Stimulated activated CD4-positive, alpha-beta T cell treated with anti-CD3 and anti-CD28 coated beads, TNF-alpha, amount 100 ng/mL, for 1 hour (primary cell): ENCODE measurements at places on chromosomes 4 and X.

- DNase-seq: no peak
Measured at GRCh38 chrX:103538728-103539127, 19.4 kb upstream of the RAB40A start.

DNA sequence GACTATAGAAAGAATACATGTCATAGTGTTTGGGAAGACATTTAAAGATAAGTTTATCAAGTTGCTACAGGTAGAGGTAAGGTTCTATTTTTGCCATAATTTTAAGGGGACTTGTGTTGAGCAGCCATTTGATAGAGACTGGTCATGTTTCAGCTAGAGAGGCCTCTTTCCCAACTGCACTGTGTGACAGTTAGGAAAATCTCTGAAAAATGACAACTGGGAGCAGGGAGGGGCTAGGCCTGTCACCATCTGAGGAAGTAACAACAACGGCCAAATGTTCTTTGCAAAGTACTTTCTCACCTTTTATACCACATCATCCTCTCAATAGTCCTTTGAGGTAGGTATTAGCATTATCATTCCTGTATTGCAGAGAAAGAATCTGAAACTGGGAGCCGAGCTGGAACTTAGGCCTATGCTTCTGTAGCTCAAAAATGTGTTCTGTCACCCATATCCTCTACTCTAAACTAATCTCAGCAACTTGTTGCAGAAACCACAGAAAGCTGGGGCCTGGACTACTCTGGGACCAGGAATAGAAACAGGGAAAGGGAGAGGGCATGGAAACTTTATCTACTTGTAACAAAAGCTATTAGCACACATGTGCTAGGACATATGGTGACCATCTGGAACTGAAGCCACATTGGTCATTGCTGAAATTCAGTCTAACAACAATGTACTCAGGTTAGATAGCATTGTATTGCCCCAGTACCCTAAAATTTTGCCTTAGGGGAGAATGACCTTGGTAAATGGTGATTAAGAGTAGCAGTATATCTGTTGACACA is 198.9 kb downstream of the MID1IP1 start:
- no peak for DNase-seq

- no peak for DNase-seq
Measured at GRCh38 chrX:78708262-78708661, 39.3 kb upstream of the LPAR4 start.

- no peak for DNase-seq
Measured at GRCh38 chr4:77600521-77601451, 4.8 kb upstream of the CXCL13 start.

DNA sequence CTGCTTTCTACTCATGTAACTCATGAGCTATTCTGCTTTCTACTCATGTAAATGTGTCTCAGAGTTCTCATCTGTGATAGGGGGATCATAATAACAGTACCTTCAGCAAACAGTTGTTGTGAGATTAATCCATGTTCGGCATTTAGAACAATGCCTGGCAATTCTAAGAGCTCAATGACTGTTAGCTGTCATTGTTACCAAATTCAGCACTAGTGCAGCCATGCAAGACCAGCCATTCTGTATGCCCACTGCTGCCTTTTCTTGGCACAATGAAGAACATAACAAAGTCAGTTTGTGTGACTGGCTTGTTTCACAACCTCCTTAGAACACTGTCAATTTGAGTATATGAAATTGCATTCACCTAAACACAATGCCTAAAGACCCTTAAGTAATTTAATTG is 163.2 kb downstream of the ANK2 start:
- no peak for DNase-seq

- no peak for DNase-seq
Measured at GRCh38 chrX:103818842-103819619, 13.0 kb downstream of the RAB9B start.

DNA sequence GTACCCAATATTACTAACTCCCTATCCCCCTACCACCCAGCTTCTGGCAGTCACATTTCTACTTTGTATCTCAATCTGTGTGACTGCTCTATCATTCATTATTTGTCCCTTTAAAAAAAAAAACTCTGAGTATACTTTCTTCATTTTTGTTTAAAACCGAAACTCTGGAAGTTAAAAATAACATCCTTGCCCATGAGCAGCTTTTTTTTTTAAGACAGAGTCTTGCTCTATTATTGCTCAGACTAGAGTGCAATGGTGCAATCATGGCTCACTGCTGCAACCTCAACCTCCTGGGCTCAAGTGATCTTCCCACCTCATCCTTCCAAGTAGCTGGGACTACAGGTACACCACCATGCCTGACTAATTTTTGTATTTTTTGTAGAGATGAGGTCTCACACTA is 15.8 kb downstream of the UBE2K start:
- DNase-seq: no peak

- no peak for DNase-seq
Measured at GRCh38 chr4:101332424-101332823, 14.9 kb downstream of the PPP3CA start.

DNA sequence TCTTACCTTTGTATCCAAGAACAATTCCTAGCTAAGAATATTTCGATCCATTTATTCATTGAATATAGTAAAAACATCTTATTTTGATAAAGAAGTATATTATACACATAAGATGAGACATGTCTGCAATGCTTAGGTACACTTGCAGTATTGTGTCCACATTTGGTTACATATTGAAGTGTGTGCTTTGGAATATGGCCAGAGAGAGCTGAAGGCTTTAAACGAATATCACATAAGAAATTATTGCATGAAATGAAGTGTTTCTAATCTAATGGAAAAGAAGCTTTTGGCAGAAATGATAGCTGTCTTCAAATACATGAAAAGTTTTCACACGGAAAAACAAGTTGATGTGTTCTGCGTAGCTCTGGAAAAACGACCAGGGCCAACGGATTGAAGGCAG is 516.1 kb upstream of the ZFP42 start:
- DNase-seq: no peak

GRCh38 chrX:85897362-85898126 is 149.8 kb downstream of the CHM start:
- no peak for DNase-seq

GRCh38 chrX:42823443-42823842 is 45.5 kb upstream of the PPP1R2C start:
- DNase-seq: no peak

GRCh38 chr4:190014771-190015537 is 12.1 kb downstream of the FRG2 start:
- DNase-seq: no peak

DNA sequence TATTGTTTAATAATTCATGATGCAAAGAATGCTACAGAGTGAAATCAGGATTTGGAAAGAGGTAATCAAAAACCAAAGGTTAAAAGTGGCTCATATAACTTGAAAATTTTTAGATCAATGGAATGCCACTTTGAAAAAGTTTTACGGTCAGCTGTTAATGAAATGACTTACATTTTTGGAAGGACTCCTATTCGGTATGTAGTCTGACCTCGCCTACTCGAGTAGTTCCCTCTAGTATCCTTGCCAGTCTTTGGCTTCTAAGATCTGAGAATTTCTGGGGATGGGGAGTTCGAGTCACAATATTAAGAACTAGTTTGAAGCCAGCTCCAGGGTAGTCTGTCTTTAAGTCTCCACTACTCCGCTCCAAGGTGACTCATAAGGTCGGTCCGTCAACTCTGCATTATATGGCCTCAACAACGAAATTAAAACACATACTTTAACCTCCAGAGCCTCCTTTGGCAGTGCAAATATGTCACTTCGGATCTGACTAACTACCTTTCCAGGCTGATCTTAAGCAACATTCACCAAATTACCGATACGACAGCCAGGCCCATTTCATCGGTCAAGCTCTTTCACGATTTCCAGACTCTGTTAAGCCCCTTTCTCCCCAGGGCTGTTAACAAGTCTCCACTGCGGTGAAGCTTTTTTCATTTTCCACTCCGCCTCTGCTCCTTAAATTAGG is 733 bp upstream of the NAA15 start:
- no peak for DNase-seq

DNA sequence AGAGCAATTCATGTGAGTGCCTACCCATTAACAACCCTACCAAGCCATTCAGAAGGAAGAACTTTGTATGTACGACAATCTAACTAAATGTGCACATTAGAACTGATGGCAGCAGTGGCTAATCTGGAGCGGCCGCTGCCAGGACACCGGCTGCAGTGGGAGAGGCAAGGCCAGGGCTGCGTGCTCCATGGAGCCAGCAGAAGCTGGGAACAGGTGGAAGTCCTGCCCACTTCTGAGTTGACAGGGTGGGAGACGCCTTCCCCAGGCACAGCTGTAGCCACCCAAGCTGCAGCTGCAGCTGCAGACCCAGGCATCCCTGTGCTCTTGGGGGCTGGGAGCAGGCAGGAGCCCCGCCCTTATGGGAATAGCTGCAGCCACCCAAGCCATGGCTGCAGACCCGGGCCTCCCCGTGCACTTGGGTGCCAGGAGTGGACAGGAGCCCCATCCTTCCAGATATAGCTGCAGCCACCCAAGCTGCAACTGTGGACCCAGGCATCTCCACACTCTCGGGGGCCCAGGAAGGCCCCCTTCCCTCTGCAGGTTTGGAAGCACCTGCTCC is 79.1 kb upstream of the DDX60 start:
- no peak for DNase-seq

GRCh38 chr4:8765084-8765483 is 106.6 kb downstream of the HMX1 start:
- no peak for DNase-seq

GRCh38 chrX:45261005-45261404 is 60.3 kb upstream of the DIPK2B start:
- DNase-seq: no peak

DNA sequence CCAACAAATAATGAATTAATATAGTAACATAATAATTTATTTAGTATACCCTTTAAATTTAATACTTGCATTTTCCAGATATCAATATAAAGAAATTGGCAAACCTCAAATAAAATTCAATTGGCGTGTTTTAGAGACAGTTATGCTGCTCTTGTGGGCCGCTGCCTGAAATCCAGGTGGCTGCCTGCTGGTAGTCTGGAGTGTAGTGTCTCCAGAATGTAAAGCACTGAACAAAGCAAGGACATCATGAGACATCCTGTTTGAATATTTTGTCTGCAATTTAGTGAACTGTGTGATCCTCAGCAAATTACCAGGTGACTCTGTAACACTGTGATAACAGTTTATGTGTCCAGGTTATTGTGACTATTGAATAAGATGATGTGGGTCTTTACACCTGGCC is 29.9 kb downstream of the ZFP42 start:
- no peak for DNase-seq

GRCh38 chrX:46737462-46737861 is 21.5 kb downstream of the SLC9A7 start:
- DNase-seq: no peak

DNA sequence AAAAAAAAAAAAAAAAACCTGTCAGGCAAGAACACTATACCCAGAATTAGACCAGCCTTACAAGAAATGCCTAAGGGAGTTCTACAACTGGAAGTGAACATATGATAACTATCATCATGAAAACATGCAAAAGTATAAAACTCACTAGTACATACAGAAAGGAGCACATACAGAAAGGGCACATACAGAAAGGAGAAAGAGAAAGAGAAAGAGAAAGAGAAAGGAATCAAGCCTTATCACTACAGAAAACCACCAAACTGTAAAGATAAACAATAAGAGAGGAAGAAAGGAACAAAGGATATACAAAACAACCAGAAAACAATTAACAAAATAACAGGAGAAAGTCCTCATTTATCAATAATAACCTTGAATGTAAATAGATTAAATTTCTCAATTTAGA is 50.4 kb downstream of the PHKA1 start:
- DNase-seq: no peak

- no peak for DNase-seq
Measured at GRCh38 chr4:153207027-153207426, 2.8 kb downstream of the TRIM2 start.

DNA sequence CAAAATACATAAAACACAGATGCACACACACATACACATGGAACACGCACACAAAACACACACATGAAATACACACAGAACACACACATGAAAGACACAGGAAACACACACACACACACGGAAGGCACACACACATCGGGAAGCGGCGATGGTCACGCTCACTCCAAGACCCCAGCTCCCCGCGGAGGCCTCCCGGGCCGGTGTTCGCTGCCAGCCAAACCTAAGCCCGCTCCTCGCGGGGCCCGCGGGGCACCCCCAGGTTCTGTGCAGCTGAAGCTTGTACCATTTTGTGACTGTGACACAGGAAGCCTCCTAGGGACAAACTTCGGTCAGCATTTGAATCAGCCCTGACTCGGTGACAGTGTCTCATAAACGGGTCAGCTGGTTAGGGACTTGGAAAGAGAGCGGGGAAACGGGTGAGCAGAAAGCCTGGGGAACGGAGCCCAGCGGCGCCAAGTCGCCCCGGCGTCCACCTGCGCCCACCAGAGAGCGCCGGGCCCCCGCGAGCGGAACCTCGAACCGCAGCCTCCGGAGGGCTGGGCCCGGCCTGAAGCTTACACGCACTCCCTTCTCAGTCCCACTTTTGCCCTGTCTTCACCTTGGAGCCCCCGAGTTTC is 32.1 kb downstream of the F11 start:
- DNase-seq: no peak

- no peak for DNase-seq
Measured at GRCh38 chr4:86834901-86835300, 14.3 kb downstream of the SLC10A6 start.

- DNase-seq: no peak
Measured at GRCh38 chrX:53048169-53049126, at the start of gene GPR173. TSS of gene GPR173 (plus strand) at chrX:53048789. CDS start at chrX:53076622, 27,833 bp downstream.
